ENCODE measurements at places on chromosomes 7 and 10.

DNA sequence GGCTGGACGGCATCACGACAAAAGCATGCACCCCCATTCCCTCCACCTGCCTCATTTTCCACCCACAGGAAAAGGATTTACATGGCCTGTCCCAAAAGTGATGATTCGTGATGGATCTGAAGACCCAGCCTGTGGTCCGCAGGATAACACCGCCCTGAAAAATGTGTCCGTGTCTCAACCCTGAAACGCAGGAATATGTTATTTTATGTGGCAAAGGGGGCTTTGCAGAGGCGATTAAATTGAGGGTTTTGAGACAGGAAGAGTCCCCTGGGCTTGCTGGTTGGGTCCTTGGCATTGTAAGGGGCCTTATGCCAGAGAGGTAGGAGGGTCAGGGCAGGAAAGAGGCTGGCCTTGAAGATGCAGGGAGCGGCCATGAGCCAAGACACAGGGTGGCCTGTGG is 80.2 kb upstream of the PPP2R2D start:
- no peak for DNase-seq

DNA sequence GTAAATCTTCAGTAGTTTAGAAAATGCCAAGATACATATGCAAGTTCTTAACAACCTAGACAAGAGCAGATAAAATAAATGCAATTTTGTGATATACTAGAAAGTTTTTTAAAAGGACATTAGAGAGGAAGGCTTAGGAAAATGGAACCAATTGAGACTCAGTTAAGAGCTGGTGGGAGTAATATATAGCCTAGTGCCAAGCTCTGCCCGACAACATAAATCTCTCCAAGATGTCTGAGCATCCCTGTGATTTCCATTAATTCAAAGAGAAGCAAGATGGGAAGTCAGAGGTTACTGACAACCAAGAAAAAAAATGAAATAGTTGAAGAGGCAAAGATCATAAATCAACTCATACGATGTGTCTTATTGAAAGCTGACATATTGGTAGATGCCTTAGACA is 74.5 kb downstream of the DGKB start:
- no peak for DNase-seq

DNA sequence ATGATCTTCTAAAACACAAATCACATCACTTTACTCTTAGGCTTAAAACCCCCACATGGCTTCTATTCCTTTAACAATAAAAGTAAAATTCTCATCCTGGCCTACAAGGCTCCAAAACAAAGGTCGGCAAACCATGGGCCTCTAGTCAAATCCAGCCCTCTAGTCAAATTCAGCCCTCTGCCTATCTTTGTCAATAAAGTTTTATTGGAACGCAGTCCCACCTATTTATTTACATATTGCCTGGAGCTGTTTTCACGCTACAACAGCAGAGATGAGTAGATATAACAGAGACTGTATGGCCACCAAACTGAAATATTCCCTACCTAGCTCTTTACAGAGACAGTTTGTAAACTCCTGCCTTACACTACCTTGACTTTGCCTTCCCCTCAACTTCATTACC is 178.8 kb downstream of the PTPN20 start:
- no peak for DNase-seq

GRCh38 chr7:157431173-157431950 is 94.6 kb downstream of the DNAJB6 start:
- no peak for DNase-seq

DNA sequence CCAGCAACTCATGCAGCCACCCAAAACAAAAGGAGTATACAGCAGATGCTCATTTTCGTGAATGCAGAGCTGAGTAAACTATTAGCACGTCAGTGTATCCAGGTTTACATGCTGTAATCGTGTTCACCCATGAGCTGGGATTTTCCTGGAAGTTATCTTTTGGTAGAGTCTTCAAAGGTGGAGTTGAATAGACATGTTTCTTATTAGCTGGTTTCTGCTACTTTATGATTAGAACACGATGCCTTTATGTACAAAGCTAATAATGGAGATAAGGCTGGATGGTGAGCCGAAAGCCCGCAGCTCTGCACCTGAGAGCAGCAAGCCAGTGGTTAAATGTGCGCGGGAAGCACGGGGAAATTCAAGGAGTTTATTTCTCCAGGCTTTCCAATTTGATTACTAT is 123.8 kb downstream of the ADARB2 start:
- DNase-seq = no peak

- DNase-seq = no peak
Observed at GRCh38 chr10:3482200-3482993, 302.6 kb downstream of the KLF6 start.

- no peak for DNase-seq
Observed at GRCh38 chr7:913736-914520, 37.6 kb downstream of the GET4 start.

DNA sequence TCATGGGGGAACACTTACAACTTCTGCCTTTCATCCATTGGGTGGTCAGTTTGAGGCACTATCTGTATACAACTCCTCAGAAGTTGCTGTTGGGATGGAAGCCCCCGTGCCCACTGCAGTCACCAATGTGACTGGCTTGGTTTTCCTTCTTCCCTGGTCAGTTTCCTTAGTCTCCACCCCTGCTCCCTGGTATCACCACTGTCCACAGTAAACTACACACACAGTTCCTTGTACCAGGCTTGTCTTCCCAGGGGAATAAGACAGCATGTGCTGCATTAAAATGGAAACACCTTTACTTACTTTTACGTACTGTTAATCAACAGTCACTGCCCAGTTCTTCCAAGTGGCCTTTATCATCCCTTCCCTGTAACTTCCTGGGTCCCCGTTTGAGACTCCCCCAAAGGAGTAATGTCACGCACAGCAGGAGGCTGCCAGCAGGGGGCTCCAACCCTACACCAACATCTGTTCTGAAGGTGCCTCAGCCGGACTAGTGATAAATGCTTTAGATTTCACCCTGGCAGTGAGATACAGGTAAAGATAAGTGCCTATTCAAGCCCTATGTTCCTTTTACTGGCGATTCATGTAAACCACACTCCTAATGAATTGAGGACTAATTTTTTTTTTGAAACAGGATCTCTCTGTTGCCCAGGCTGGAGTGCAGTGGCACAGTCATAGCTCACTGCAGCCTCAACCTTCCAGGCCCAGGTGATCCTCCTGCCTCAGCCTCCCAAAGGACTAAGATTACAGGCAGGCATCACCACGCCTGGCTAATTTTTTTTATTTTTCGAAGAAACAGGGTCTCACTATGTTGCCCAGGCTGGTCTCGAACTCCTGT is 45.3 kb upstream of the PIK3AP1 start:
- DNase-seq = no peak

- DNase-seq = no peak
Observed at GRCh38 chr7:87944547-87944946, 10.5 kb downstream of the ADAM22 start.

GRCh38 chr7:11177793-11178192 is 204.1 kb downstream of the PHF14 start:
- DNase-seq = no peak

DNA sequence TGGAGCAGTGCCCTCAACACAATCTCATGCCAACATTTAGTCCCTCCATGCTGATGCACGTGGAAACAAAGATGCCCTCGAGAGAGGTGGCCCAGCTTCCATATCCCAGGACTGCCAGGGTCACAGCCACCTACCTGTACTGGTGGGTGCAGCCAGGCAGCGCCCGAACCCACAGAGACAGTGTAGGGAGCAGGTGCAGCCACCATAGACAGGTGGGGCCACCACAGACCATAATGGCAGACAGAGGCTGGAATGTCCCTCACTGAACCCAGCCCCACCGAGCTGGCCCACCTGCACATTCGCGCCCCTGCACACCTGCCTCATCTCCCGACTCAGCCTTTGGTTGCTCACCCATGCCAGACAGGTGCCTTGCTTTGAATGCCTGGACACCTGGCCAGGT is 18.3 kb upstream of the CPXM2 start:
- DNase-seq = no peak

GRCh38 chr7:91865511-91865910 is 15.0 kb downstream of the MTERF1 start:
- DNase-seq = no peak

DNA sequence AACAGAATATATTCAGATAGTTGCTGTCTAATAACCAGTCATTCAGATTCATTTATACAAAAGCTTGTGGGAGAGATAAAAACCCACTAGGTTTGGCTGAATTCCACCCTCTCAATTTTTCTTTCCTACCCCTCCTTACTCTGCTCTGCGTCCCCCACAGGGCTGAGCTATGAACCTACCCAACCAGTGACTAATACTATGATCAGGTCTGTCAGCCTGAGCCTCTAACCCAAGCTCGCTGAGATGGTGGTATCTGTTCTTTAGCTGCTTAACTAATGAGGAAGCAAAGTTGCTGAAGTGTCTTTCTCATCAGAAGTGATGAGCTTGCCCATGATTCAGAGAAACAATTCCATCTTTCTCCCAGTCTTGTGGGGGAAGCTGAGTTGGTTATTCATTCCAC is 248.7 kb upstream of the GPR26 start:
- no peak for DNase-seq

GRCh38 chr7:132200141-132200540 is 376.1 kb downstream of the PLXNA4 start:
- no peak for DNase-seq

DNA sequence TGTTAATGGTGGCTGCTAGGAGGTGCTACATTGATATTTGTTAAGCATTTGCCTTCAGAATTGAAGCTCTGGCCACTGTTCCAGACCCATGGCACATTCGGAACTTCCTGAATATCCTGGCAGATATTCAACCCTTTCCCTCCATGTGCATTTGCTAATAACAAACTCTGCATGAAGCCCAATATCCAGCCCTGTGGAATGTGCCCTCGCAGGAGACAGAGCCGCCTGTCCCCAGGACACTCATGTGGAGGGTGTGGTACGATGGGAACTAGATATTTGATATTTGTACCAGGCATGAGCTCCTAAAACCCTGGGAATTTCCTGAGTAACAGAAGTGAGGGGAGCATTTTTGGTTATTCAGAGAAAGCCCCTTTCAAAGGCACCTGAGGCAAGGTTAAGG is 21.6 kb upstream of the ARHGAP22 start:
- DNase-seq = no peak

GRCh38 chr10:103666087-103666761 is 172.7 kb downstream of the NEURL1 start:
- no peak for DNase-seq

DNA sequence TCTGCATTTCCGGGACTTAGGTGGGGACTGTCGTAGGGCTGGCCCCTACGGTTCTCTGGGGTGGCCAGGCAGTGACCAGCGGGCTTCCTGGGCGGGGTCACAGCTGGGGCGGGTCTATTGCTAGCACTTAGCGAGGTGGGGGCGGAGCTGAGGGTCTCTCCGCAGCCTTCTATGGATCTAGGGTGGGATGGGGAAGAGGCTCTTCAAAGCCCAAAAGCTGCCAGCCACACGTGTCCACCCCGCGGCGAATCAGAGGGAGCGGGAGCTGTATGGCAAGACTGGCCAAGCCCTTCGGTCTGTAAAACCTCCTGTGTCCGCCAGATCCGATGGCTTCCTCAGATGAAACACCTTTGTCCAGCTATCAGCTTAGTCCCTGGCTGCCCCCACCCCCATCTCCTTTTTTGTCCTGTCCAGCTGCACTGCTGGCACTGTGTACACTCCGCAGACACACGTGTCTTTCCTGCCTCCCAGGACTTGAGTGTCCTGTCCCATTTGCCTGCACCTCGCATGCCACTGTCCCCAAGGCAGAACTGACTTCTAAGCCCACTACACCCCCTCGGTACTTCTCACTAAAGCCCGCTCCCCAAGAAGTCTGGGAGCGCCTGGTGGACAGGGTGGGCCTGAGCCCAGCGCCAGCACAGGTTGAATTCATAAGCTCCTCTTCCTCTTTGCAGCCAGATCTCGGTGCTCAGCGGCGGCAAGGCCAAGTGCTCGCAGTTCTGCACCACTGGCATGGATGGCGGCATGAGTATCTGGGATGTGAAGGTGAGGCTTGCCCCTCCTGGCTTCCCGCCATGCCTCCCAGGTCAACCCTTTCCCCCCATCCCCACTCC is 14.8 kb downstream of the PDAP1 start:
- no peak for DNase-seq

DNA sequence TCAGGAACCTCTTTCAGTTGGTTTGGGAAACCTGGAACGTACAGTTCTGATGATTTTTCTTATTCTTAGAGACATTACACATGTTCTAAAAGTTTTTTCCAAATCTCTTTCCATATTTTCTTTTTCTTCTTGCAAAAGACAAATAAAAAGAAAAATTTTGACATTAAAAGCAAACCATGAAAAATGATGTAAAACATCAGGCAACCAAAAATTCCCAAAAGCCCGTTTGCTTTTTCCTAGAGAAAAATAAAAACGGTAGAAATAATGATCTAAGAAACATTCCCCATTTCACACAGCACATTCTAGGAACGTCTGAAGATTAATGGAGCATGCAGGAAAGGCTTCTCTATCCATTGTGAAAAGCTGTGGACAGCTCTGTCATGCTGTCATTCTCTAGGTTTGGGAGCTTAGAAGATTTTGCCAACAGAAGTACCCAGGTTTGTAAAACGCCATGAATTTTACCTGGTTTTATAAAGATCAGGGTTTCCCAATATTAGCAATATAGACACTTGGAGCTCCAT is 11.2 kb upstream of the PRTFDC1 start:
- no peak for DNase-seq

DNA sequence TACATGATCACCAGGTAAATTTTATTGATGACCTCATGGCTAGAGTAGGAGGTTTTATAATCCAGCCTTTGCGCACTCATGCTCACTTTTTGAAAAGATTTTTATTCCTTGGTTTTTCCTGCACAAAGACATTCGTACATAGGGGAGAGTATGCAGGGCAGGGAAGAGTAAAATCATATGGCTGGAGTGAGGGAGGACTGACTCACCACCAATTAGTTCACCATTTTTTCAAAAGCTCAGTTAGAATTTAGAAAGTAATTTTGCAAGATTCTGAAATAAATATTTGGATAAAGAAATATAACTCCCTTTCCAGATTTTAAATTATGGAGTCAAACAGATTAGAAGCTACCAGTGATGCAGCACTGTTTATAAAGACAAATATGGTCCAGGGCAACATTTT is 111.9 kb downstream of the SEMA3D start:
- no peak for DNase-seq

GRCh38 chr10:124604214-124605000 is 139.8 kb downstream of the FAM53B start:
- DNase-seq = no peak

GRCh38 chr7:156379324-156380070 is 261.1 kb upstream of the RNF32 start:
- no peak for DNase-seq

Measured in CMK (cell line).